ENCODE measurements at places on chromosomes 7 and 10. TPM values are rescaled to one million over a fixed set of nuclear protein-coding genes. Genes with fewer than 3 reads are reported as not detected.

GRCh38 chr10:75209921-75210281 is 695 bp upstream of the VDAC2 start:
- H3K4me3 ChIP-seq, result peak overlapping the region; percentile 100
- H3K27ac ChIP-seq, result peak overlapping the region; percentile 100
- peaks cover 8% of the 10 kb centered on the region for H3K36me3 ChIP-seq
- no peaks in the 10 kb centered on the region for H3K27me3 ChIP-seq
- peaks cover 47% of the 10 kb centered on the region for H3K4me1 ChIP-seq
- peak; percentile 80 for DNase-seq

The EIF5AL1 gene
- total RNA-seq, result 0.07 TPM

GRCh38 chr7:92785923-92786322 is 50.5 kb downstream of the CDK6 start:
- H3K4me1 ChIP-seq, result peaks cover 67% of the 10 kb centered on the region
- peak overlapping the region; percentile 55 for H3K27ac ChIP-seq
- no peak for DNase-seq
- no peak overlapping the region for H3K4me3 ChIP-seq

DNA sequence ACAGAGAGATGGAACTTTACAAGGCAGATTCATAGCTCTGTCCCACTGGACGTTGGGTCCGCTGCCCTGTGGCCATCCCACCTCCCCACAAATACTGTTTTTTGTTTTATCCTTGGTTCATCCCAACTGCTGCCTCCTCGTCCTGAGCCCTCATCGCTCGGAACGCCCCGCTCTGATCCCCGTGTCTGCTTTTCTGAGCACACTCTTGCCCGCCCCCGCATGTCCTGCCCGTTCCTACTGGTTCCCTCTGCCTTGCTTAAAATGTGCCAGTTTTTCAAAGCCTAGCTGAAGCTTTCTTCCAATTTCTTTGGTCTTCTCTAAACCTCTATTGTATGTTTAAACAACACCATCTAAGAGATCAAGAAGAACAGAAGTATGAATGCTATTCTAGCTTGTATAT is 19.4 kb downstream of the RNF32 start:
- no peak overlapping the region for H3K27ac ChIP-seq
- no peak overlapping the region for H3K4me3 ChIP-seq
- H3K4me1 ChIP-seq, result no peaks in the 10 kb centered on the region
- no peak for DNase-seq
- peaks cover 32% of the 10 kb centered on the region for H3K27me3 ChIP-seq

DNA sequence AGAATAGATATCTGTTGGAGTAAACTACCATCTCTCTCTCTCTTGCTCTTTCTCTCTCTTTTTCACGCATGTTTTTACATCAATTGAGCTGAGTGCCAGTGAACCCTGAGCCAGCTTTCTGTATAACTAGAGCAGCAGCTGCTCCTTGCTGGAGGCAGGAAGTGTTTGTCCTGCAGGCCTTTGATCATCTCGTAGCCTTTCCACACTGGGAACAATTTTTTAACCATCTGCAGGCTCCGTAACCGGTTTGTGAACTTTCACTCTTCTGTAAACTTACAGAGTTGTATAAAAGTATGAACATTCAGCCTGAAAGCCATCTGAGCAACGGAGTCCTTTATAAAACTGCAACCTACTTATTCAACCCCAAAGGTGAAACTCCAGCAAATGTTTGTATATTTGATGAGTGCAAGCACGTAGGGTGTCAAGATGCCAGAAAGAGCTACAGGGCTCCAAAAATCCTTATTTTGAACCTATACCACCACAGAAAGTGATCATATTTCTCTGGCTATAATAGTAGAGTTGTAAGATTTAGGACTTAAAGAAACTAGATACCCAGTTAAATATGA is 162.8 kb upstream of the NFE2L3 start:
- H3K27ac ChIP-seq, result no peak overlapping the region
- no peak for DNase-seq
